ENCODE measurements at places on chromosomes 5 and 9.
A peak's percentile ranks its signal among the peaks of the same experiment; 100 is the strongest.

- DNase-seq, result no peak
Measured at GRCh38 chr5:52988335-52989024, 672 bp upstream of the ITGA2 start.

GRCh38 chr9:23812673-23813072, 13.4 kb downstream of the ELAVL2 start:
- DNase-seq, result no peak

DNA sequence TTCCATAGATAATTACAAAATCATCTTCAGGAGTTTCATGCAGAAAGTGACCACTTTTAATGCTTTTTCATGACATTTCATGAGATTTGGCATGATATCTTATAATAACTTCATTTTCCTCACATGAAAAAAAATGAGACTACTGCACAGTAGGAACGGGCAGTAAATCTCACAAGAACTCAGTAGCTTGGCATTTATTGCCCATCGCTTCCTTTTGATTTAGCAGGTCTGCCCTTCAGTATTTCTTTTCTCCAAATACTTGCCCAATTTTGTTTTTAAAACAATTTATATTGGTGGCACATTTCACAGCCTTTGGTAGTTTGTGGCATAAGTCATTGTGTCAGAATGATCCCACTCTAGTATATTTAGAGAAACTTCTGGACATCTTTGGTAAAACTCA, 711.8 kb upstream of the CHD1 start:
- no peak for DNase-seq

DNA sequence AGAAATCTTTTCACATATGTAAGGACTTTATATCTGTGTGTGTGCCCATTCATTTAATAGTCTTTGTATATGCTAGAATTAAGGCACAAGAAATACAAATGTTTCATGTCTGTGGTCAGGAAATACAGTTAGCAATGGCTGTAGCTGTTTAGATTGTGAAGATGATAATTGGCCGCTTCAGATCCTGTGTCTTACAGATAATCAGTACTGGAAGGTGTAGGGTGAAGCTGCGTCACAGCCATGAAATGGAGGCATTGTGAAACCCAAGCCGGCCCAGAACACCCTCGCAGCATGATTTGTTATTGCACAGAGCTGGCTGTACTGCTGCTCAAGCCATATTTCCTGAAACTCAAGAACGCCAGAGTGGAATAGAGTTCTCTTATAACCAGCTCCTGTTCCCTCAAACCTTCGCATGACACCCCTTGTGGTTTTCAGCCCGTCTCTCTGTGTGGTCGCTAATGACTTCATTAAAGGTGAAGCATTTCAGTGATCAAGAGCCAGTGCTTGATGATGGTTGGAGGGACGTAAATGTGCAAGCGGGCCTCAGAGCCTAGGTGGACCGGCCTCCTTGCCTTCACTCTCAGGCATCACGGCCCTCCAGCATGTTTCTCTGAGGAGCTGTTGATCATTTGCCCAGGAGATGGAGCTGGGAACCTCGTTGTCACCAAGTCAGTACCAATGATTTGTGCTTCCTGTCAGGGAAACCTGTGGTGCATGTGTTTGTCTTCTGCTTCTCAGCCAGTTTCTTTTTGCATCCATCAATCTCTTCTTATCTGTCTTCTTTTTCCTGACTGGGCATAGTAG, 80.1 kb downstream of the F2RL2 start:
- DNase-seq, result peak; percentile 31

DNA sequence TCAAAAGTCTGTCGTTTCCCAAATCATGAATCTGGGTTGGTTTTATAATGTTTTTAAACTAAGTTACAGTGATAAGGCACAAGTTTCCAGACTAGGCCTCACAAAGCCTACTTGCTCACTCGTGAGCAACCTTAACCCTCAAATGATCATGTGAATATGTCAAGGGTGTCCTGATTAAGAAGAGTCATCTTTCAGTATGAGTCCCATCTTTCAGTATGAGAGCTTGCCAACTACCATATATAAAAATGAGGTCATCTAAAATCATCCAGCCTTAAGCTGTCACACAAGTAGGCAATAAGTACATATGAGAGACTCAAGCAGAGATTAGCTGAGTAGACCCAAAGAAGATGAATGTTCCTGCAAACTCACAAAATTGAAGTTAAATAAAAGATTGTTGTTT, 668.4 kb upstream of the FAM174A start:
- DNase-seq, result no peak

- no peak for DNase-seq
Measured at GRCh38 chr9:124079176-124079925, 67.8 kb downstream of the LHX2 start.

Data from activated T-helper 1 cell treated with Interleukin-2 at 50 U/mL for 16 hours (primary cell).